NCI-H345 (cell line): ENCODE measurements at places on chromosomes 4 and X.

DNA sequence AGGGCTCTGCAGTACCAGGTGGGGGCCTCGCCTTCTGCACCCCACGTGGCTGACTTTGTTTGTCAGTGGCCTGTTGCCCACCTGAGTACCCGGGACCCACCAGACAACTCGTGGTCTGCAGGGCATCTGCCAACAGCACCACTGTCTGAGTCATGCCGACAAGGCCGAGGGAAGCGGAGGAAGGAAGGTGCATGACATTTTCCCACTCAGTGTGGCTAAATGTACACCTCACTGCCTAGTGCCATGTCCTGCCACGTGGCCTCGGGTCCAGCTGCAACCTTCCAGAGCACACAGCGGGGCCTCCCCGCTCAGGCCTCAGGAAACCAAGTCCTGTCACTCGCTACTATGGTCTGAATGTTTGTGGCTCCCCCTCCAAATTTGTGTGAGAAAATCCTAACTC is 22.1 kb downstream of the ABLIM2 start:
- no peak for DNase-seq

DNA sequence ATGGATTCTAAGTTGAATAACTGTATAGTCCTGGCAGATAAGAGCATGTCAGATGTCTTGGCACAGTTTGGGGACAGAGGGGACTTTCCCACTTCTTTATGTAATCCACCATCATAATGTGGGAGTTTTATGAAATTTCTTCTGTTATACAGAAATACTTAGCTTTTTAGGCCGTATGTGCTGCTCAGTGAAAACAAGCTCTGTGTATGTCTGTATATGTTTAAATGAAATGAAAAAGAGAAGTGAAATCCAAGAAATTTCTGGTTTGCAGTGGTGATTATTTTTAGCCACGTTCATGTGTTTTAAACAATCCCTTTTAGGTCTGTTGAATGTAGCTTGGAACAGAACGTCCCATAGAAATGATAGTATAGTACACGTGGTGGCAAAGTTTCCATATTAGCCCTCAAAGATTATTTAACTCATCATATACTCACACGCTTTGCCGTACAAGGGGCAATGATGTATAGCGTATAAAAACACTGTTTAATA is 41.0 kb downstream of the GAB1 start:
- DNase-seq = no peak

- DNase-seq = no peak
Measured at GRCh38 chrX:26375346-26375745, 159.4 kb downstream of the MAGEB5 start.

GRCh38 chrX:40964633-40965586 is 120.3 kb upstream of the USP9X start:
- no peak for DNase-seq

GRCh38 chr4:104942990-104943743 is 203.5 kb upstream of the TET2 start:
- DNase-seq = no peak

- DNase-seq = no peak
Measured at GRCh38 chr4:55673424-55673823, 37.3 kb upstream of the NMU start.

GRCh38 chr4:140020457-140021361 is 133.3 kb downstream of the MAML3 start:
- DNase-seq = no peak

GRCh38 chr4:166435449-166435848 is 562.4 kb downstream of the TLL1 start:
- DNase-seq = no peak
